ENCODE measurements at places on chromosomes 3 and 15. TPM values are rescaled to one million over a fixed set of nuclear protein-coding genes. Genes with fewer than 3 reads are reported as not detected.

The KBTBD13 gene
- total RNA-seq, result not detected

The PLEKHO2 gene
- 33.4 TPM for total RNA-seq

The CALML4 gene
- total RNA-seq, result 11.0 TPM

The GCNT3 gene
- total RNA-seq, result not detected

The BOC gene
- 3.8 TPM for total RNA-seq

The GADL1 gene
- total RNA-seq, result not detected

The JMJD7 gene
- total RNA-seq, result 13.8 TPM

The IL17RE gene
- total RNA-seq, result 0.74 TPM

The SLC24A5 gene
- total RNA-seq, result not detected

GRCh38 chr15:74847432-74847831, 4.5 kb upstream of the ULK3 start:
- H3K27me3 ChIP-seq, result peaks cover 2% of the 10 kb centered on the region
- no peak for DNase-seq
- H3K4me1 ChIP-seq, result peaks cover 2% of the 10 kb centered on the region
- H3K36me3 ChIP-seq, result peaks cover 40% of the 10 kb centered on the region
- no peak overlapping the region for H3K27ac ChIP-seq
- no peak overlapping the region for H3K4me3 ChIP-seq

DNA sequence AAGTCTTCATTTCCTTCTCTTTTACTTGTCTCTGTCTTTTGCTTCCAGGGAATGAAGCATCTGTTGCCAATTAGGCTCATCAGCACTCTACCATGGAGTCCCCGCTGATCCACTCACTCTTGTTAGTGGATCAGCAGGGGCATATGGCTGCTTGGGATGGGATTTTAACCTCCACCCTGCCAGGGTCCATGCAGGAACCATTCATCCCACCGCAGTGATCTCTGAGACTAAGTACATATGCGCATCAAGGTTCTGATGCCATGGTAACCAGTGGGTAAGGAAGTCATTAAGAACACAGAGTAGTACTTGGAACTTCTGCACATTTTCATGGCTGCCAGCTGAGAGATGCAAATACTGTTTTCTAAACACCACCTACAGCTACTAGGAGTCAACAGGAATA, 374.0 kb upstream of the ALCAM start:
- DNase-seq, result no peak
- no peaks in the 10 kb centered on the region for H3K36me3 ChIP-seq
- H3K4me3 ChIP-seq, result no peak overlapping the region
- H3K27me3 ChIP-seq, result peaks cover 3% of the 10 kb centered on the region
- no peak overlapping the region for H3K27ac ChIP-seq

- no peak overlapping the region for H3K27ac ChIP-seq
- H3K27me3 ChIP-seq, result no peaks in the 10 kb centered on the region
- no peaks in the 10 kb centered on the region for H3K36me3 ChIP-seq
- no peak for DNase-seq
- H3K4me1 ChIP-seq, result no peaks in the 10 kb centered on the region
These were observed 1271.0 kb downstream of the NSUN3 start for GRCh38 chr3:95333826-95334225.

GRCh38 chr3:15120986-15121385, 22.0 kb upstream of the RBSN start:
- no peaks in the 10 kb centered on the region for H3K36me3 ChIP-seq
- no peak for DNase-seq
- no peaks in the 10 kb centered on the region for H3K4me1 ChIP-seq

- peaks cover 17% of the 10 kb centered on the region for H3K36me3 ChIP-seq
- H3K27me3 ChIP-seq, result peaks cover 4% of the 10 kb centered on the region
- no peak overlapping the region for H3K4me3 ChIP-seq
- no peak overlapping the region for H3K27ac ChIP-seq
- DNase-seq, result no peak
These were observed 59.8 kb downstream of the SH3BP5 start for GRCh38 chr3:15272426-15273196.

DNA sequence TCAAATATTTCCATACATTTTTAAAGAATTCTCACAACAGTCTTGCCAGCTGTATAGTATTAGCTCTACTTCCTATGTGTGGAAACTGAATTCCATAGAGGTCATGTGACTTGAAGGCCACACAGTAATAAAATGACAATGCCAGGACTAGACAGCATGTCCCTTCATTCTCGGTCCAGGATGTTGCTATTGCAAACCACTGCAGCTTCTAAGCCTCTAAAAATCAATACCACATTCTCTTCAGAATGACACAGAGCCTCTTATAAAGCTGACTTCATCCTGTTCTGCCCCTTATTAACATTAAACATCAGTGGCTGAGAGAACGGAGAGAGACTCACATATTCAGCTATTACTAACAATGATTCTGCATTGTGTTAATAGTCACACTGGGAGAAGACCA, 240.3 kb upstream of the PEX5L start:
- no peak overlapping the region for H3K27ac ChIP-seq
- no peak overlapping the region for H3K4me3 ChIP-seq
- no peaks in the 10 kb centered on the region for H3K36me3 ChIP-seq
- H3K27me3 ChIP-seq, result peaks cover 1% of the 10 kb centered on the region
- no peaks in the 10 kb centered on the region for H3K4me1 ChIP-seq

- peak overlapping the region; percentile 82 for H3K27ac ChIP-seq
- H3K4me1 ChIP-seq, result peaks cover 51% of the 10 kb centered on the region
- no peak for DNase-seq
- H3K36me3 ChIP-seq, result peaks cover 6% of the 10 kb centered on the region
These were observed 37.2 kb downstream of the SLC6A6 start for GRCh38 chr3:14439501-14440167.

- H3K27me3 ChIP-seq, result no peaks in the 10 kb centered on the region
- DNase-seq, result peak; percentile 48
- H3K27ac ChIP-seq, result no peak overlapping the region
- no peaks in the 10 kb centered on the region for H3K4me1 ChIP-seq
- H3K36me3 ChIP-seq, result peaks cover 2% of the 10 kb centered on the region
These were observed 138.0 kb downstream of the FBN1 start for GRCh38 chr15:48507416-48508065.

DNA sequence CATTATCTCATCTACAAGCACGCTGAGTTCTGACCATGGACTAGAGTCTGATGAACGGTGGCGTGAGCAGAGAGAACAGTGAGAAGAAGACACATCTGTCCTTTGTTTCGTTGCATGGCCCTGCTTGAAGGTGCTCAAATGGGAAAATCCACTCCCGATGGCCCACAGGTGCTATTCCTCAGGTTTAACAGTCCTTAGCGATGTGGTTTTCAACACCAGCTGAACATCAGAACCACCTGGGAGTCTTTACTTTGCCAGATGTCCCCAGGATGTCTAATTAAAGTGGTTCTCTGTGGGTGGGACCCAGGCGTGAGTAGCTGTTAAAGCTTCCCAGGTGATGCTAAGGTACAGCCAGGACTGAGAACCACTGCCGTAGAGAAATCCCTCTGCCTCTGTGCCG, 13.0 kb downstream of the ADAMTS17 start:
- no peak for DNase-seq
- H3K27me3 ChIP-seq, result peaks cover 3% of the 10 kb centered on the region
- no peak overlapping the region for H3K4me3 ChIP-seq
- no peaks in the 10 kb centered on the region for H3K36me3 ChIP-seq

GRCh38 chr15:48929661-48930060, 34.1 kb downstream of the SHC4 start:
- peaks cover 18% of the 10 kb centered on the region for H3K4me1 ChIP-seq
- peaks cover 1% of the 10 kb centered on the region for H3K27me3 ChIP-seq
- H3K36me3 ChIP-seq, result peaks cover 5% of the 10 kb centered on the region
- DNase-seq, result no peak
- H3K27ac ChIP-seq, result no peak overlapping the region

DNA sequence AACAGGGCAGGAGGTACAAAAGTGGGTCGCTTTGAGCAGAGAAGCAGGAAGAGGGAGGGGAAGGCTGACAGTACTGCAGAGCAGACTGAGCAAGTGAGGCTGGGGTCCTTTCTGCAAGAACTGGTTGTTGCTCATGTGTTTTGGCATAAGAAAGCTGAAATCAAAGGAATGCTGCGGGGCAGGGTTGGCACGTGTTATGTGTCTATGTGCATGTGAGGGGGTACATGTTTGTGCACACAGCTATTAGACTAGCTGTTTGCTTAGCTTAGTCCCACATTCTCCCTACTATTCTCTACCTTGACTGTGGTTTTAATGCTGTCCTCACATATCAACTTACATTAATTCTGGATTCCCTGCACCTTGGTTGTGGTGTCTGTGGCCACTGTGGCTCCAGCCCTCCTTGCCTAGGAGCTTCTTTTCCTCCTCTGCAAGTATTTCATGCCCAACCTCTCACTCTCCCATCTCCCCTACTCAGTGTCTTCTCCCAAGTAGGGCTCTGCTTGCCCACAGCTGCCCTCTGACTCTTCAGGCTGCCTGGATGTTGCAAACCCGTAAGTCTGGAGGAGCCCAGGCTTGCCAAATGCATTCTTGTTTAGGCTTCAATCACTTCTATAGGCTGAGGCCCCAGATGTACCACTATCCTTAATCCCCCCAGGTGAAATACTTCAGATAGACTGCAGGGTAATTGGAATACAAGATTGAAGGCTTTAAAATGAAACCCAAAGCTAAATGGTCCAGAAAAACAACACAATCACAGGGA, 4.8 kb downstream of the TAGLN3 start:
- DNase-seq, result no peak
- peaks cover 3% of the 10 kb centered on the region for H3K27me3 ChIP-seq
- no peaks in the 10 kb centered on the region for H3K36me3 ChIP-seq
- H3K4me1 ChIP-seq, result peaks cover 13% of the 10 kb centered on the region
- H3K27ac ChIP-seq, result no peak overlapping the region

DNA sequence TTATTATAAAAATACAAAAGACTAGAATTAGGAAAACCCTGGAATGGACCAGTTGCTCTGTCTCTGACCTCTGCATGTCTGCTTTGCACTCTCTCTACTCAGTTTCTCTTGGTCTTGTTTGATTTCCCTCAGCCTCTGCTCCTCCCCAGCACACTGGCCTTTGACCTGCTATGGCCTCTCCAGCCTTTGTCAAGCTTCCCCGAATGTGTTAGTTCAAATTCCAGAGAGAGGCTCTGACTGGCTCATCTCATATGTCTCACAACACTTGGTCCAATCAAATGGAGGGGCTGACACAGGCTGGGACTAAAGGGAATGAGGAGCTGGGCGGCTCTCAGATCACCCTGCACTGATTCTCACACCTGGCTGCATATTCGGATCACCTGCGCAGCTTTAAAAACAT, 52.4 kb upstream of the CMTM8 start:
- no peak for DNase-seq
- no peaks in the 10 kb centered on the region for H3K36me3 ChIP-seq
- H3K27ac ChIP-seq, result no peak overlapping the region
- no peak overlapping the region for H3K4me3 ChIP-seq
- peaks cover 2% of the 10 kb centered on the region for H3K4me1 ChIP-seq
- no peaks in the 10 kb centered on the region for H3K27me3 ChIP-seq

GRCh38 chr15:82021992-82022391, 23.8 kb downstream of the MEX3B start:
- H3K36me3 ChIP-seq, result peaks cover 9% of the 10 kb centered on the region
- no peak overlapping the region for H3K4me3 ChIP-seq
- no peak overlapping the region for H3K27ac ChIP-seq
- DNase-seq, result no peak

GRCh38 chr15:88911766-88912118, 1.4 kb downstream of the MFGE8 start:
- H3K27ac ChIP-seq, result no peak overlapping the region
- peaks cover 17% of the 10 kb centered on the region for H3K4me1 ChIP-seq
- peaks cover 5% of the 10 kb centered on the region for H3K27me3 ChIP-seq

DNA sequence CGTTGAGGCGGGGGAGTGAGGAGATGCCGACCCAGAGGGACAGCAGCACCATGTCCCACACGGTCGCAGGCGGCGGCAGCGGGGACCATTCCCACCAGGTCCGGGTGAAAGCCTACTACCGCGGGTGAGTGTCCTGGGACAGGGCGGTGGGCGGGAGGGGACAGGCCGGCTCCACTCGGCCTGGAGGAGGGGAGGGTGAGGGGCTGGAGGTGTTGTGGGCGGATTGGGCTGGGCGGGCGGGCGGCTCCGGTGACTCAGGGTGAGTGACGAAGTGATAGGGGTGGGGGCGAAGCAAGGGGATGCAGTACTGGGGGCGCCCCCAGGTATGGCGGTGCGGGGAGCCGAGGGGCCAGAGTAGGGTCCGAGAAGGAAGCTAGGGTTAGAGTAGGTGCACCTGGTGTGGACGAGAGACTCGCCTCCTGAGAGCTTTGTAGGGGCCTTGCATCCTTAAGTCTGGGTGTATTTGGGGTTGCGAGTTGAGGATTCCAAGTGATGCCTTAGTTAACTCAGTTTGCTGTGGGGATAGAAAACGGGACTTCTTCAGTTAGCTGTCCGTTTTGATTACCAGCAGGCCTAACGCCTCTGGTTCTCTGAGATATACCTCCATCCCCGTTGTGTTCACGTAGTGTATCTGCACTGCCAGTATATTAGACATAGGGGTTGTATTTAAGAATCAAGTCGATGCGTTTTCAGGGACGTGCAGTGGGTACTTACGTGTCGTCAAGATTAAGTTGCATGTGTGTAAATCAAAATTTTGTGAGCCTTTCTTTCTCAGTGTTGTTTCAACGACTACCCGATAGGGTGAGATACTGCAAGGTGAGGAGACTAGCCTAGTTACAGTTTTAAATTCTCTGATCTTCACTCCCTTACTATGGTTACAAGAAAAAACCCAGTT, 670 bp downstream of the PRKCI start:
- H3K4me1 ChIP-seq, result peaks cover 25% of the 10 kb centered on the region
- peaks cover 2% of the 10 kb centered on the region for H3K27me3 ChIP-seq
- DNase-seq, result no peak
- H3K27ac ChIP-seq, result peak overlapping the region; percentile 87
- peak overlapping the region; percentile 98 for H3K4me3 ChIP-seq

DNA sequence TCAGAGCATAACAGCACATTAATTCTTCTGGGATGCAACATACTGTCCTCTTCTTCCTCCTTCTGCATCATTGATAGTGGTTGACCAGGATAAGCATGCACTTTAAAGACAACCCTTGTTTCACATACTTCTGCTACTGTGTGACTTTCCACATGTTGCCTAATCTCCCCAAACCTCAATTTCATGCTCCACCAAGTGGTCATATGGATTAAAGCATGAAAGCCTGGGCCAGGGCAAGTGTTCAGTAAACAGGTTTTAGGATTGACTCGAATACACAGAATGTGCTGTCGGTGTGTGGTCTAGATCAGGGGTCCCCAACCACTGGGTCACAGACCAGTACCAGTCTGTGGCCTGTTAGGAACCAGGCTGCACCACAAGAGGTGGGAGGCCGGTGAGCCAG, 22.5 kb upstream of the BFSP2 start:
- DNase-seq, result peak; percentile 32
- peaks cover 8% of the 10 kb centered on the region for H3K36me3 ChIP-seq
- no peak overlapping the region for H3K4me3 ChIP-seq
- H3K27ac ChIP-seq, result no peak overlapping the region
- peaks cover 9% of the 10 kb centered on the region for H3K27me3 ChIP-seq

GRCh38 chr3:123488645-123489347, 39.9 kb upstream of the ADCY5 start:
- H3K27me3 ChIP-seq, result no peaks in the 10 kb centered on the region
- H3K4me3 ChIP-seq, result no peak overlapping the region
- no peak overlapping the region for H3K27ac ChIP-seq
- peaks cover 8% of the 10 kb centered on the region for H3K4me1 ChIP-seq
- DNase-seq, result no peak

GRCh38 chr3:108518895-108519294, 8.5 kb upstream of the MYH15 start:
- no peaks in the 10 kb centered on the region for H3K27me3 ChIP-seq
- no peaks in the 10 kb centered on the region for H3K4me1 ChIP-seq

- peaks cover 8% of the 10 kb centered on the region for H3K27me3 ChIP-seq
- H3K36me3 ChIP-seq, result peaks cover 38% of the 10 kb centered on the region
- H3K4me3 ChIP-seq, result no peak overlapping the region
- H3K27ac ChIP-seq, result no peak overlapping the region
- no peak for DNase-seq
These were observed 93.0 kb downstream of the PGPEP1L start for GRCh38 chr15:98914626-98915025.

GRCh38 chr3:157061265-157061664, 98.7 kb downstream of the CCNL1 start:
- peaks cover 3% of the 10 kb centered on the region for H3K27me3 ChIP-seq
- H3K36me3 ChIP-seq, result no peaks in the 10 kb centered on the region
- H3K4me3 ChIP-seq, result no peak overlapping the region

All from endothelial cell (in vitro differentiated cells).